ENCODE measurements at places on chromosomes 1 and 21. TPM values are rescaled to one million over a fixed set of nuclear protein-coding genes. Genes with fewer than 3 reads are reported as not detected.

Gene HSD3B2
- not detected for total RNA-seq

Gene RBM11
- total RNA-seq = 1.9 TPM

Gene NRIP1
- total RNA-seq = 14.6 TPM

Gene ADGRB2
- 0.35 TPM for total RNA-seq

Gene HES3
- total RNA-seq = not detected

Gene OR2T2
- total RNA-seq = not detected

Gene HTR1D
- not detected for total RNA-seq

DNA sequence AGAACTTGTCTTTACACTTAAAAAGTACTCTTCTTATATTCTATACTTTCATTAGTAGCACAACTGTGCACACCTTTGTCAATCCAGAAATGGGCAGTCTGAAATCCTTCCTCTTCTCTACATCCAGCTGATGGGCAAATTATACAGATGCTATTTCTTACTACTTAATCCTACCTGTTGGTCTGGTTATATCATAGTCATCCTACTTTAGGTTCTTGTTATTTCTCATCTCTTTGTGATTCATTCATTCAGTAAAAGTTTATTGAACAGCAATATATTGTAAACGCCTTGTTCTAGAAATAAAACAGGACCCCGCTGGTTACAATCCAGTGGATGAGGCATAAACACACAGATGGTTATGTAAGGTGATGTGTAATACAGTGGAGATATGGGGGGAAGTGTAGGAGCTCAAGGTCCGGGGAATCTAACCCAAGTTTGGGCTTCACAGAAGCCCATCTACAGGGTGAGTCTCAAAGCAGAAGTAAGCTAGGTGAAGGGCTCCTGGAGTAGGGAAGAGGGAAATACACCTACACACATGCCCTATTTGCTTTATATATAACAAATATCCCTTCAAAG lies 11.8 kb upstream of the FUBP1 start:
- no peak for DNase-seq

GRCh38 chr1:62423580-62424242 lies 13.1 kb upstream of the USP1 start:
- no peak for DNase-seq

DNA sequence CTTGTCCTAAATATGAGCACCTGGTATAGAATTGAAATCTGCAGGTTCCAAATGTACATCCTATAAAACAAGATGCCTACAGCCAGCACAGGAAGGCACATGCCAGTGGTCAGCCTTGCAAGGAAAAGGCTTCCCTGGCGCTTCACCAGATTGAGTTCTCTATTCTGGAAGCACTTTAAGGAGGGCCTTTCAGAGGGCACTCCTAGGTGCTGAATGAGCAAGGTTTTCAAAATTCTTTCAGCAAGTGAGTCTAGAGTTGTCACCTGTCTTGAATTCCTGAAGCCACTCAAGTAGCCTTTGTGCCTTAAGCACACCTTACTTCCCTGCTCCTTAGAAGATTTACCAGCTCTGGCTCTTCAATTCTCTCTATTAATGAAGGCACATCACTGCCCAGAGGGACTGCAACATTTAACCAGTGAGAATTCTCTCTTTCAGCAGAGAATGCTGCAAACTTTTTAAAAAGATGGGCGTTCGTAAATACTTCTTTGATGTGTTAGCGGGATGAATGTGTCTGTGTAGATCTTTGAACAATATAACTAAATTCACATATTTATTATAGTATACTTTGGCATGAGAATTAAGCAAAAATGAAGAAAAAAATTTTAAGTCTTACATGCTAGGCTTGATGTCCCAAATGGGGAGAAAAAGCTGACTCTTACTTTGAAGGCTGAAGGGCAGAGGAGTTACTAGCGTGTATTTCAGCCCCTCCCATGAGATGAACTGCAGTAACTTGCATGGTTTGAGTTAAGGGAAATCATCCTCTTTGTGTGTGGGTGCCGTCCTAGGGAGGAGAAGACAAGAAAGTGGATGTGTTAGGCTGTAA lies 162.0 kb downstream of the NTPCR start:
- no peak for DNase-seq

GRCh38 chr1:180588121-180588520 lies 29.4 kb downstream of the OVAAL start:
- DNase-seq = no peak

DNA sequence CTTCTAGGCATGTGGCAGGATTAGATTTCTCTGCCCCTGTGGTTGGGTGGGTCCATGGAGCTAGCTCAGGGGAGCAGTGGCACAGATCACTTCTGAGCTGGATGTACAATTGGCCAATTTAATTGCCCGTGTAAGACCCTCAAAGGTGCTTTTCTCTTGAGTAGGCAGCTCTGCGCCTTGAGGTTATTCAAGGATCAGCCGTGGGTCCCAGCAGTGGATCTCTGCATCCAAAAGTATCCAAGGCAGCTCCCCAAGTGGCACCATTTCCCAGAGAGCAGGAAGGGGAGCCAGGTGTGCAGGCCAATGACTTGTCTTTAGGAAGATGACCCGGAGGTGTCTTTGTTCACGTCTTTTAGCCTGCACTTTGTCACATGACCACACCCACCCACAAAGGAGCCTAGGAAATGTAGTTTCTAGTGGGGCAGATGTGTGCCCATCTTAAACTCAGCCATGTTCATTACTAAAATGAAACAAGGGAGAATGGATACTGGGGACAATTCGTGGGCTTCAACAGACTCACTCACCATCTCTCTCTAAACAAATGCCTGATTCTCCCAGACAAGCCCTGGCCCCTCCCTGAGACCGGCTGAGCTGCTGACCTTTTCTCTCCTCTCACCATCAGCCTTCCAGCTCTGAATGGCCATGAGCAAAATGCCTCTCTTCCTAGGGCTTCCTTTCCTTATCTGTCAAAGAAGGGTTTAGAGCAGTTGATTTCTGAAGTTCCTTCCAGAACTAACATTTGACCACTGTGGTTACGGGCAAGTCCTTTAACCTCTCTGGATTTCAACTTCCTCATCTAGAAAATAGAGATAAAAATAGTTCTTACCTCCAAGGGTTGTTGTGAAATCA lies 41.4 kb upstream of the TENT5C start:
- no peak for DNase-seq

- DNase-seq = no peak
Measured at GRCh38 chr1:29125237-29125641, 1.5 kb upstream of the TMEM200B start.

DNA sequence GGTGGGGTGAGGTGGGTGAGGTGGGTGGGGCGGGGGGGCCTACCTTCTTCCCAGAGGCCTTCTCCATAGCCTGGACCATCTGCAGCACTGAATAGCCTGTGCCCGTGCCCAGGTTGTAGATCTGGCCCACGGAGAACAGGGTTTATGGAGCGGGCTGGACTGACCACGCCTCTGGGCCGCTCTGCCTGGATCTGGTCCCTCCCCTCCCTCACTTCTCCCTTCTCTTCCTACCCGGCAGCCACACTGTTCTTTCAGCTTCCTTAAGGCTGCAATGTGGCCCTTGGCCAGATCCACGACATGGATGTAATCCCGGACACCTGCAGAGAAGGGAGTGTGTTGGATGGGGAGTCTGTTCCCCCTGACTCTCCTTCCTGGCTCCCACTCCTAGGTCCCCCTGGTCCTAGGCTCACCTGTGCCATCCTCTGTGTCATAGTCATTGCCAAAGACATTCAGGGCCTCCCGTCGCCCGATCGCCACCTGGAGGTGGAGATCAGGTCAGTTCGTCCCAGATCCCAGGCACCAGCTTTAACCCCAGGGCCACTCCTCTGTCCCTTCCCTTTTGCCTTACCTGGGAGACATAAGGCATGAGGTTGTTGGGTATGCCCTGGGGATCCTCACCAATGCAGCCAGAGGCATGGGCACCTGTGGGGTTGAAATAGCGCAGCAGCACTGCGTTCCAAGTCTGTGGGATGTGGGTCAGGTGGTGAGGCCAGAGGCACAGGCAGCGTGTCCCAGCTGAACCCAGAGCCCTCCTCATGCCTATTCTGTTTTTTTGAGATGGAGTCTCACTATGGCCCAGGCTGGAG lies 3.9 kb downstream of the GALE start:
- no peak for DNase-seq

DNA sequence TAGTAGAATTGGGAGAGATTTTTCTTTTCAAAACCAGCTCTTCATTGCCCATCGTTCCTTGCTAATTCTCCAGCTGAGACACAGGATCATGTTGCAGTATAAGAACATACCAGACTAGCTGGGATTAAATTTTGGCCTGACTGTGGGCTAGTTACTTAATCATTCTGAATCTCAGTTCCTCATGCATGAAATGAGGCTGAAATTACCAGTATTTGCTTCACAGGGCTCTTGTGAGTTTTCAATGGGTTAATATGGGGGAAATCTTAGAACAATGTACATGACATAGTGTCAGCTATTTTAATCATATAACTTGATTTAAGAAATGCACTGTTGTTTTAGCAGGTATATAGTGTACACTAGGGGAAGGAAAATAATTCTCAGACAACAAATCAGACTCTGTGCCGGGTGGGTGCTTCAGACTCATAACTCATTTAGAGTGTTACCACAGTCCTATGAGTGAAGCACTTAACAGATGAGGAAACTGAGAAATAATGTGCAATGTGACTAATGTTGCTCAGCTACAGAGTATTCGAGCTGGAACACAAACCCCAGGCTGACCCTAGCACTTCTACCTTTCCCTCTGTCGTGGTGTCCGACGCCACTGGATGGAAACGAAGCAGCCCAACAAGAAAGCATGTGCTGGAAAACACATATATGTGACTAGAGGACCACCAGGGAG lies 137.6 kb upstream of the SGIP1 start:
- DNase-seq = no peak

GRCh38 chr1:82177192-82177591 lies 376.5 kb downstream of the ADGRL2 start:
- no peak for DNase-seq

DNA sequence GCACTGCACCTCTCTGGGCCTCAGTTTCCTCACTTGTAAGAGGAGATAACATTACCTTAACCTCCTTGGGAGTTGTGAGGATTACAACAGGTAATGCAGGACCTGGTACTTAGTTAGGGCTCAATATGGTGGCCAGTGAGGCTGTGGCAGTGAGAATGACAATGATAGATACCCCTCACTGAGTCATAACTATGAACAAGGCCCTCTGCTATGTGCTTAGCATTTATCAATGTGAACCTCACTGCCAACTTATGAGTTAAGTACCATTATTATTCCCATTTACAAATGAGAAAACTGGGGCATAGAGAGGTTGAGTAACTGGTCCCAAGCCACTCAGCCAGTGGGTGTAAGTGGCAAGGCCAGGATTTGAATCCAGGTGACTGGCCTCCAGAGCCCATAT lies 64.4 kb downstream of the HMGB4 start:
- no peak for DNase-seq

GRCh38 chr1:12035312-12035711 lies 16.0 kb downstream of the MIIP start:
- no peak for DNase-seq

Measured in CD8-positive, alpha-beta memory T cell (primary cell).